ENCODE measurements at places on chromosomes 3 and 15.
A peak's percentile ranks its signal among the peaks of the same experiment; 100 is the strongest.

DNA sequence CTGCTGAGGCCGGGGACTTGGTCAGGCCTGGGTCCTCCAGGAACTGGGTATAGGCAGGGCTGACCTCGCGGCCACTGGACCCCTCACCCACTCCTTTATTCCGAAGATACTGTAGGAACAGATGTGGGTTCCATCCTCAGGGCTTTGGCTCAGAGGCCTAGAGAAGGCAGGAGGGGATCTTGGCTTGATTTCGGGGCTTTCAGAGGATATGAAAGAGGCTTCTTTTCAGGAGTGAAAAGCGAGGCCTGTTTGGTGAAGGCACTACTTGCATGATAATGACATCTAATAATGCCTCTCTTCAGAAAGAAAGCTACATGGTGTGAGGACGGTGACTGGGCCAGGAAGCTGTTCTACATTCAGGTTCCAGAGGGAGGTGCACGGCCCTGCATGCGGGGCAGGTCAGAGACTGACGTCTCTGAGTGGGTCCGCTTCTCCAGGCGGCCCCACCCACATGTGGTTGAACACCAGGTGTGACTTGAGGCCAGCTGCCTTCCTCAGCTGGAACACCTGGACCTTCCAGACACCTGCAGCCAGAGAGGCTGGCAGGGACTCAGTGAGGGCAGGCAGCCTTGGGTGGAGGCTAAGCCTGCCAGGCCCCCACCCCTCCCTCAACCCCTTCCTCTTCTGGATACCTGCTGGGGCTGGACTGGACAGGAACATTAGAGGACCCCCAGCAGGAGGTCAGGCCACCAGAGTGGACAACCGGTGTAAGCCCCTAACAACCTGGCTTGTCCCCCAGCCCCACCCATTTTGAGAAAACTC, 31.1 kb upstream of the HHATL start:
- H3K36me3 ChIP-seq = no peaks in the 10 kb centered on the region
- H3K4me1 ChIP-seq = no peaks in the 10 kb centered on the region
- no peak for DNase-seq
- no peak overlapping the region for H3K27ac ChIP-seq
- H3K27me3 ChIP-seq = no peaks in the 10 kb centered on the region

DNA sequence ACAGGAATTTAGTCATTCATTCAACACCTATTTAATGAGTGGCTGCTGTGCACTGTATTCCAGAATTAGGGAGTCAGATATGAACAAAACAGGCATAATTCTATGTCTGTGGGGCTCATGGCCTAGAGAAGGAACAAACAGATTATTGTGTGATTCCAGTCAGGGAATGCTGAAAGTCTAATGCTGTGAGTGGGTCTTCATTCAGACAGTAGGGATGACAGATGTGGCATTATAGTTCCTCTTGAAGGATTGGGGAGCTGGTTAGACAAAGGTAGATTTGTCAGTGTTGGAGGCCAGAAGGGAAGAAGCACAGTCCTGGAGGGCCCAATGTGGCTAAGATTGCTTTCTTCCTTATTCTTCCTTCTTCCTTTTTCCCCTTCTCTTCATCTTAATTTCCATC, 226.4 kb upstream of the EIF1B start:
- DNase-seq = no peak
- H3K36me3 ChIP-seq = no peaks in the 10 kb centered on the region
- H3K27ac ChIP-seq = no peak overlapping the region
- H3K4me1 ChIP-seq = no peaks in the 10 kb centered on the region
- no peaks in the 10 kb centered on the region for H3K27me3 ChIP-seq

- no peaks in the 10 kb centered on the region for H3K4me1 ChIP-seq
- no peak overlapping the region for H3K4me3 ChIP-seq
- H3K27ac ChIP-seq = no peak overlapping the region
- no peaks in the 10 kb centered on the region for H3K36me3 ChIP-seq
- no peaks in the 10 kb centered on the region for H3K27me3 ChIP-seq
- DNase-seq = no peak
Measured at GRCh38 chr15:71239592-71240364, 124.5 kb downstream of the THSD4 start.

GRCh38 chr3:145536461-145536860, 624.5 kb downstream of the PLOD2 start:
- H3K27me3 ChIP-seq = no peaks in the 10 kb centered on the region
- H3K36me3 ChIP-seq = no peaks in the 10 kb centered on the region
- no peak overlapping the region for H3K4me3 ChIP-seq
- H3K4me1 ChIP-seq = no peaks in the 10 kb centered on the region

DNA sequence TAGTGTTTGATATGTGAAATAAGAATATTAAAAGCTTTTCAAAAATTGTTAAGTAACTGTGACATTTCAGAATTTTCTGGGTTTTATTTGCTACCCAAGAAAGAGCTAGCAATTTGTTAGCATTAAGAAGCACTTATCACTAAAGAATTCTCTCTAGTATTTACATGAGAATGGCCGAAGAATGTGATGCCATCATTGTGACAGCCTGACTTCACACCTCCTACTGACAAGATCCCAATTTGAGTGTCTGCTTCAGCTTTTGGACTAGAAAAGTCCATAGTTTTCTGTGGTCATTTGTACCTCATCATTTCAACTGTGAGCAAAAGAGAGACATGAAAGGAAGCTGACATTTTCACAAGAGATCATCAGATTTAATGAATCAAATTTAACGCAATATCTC, 548.1 kb upstream of the AGTR1 start:
- no peak overlapping the region for H3K27ac ChIP-seq
- no peaks in the 10 kb centered on the region for H3K27me3 ChIP-seq
- no peak overlapping the region for H3K4me3 ChIP-seq
- no peaks in the 10 kb centered on the region for H3K36me3 ChIP-seq
- no peaks in the 10 kb centered on the region for H3K4me1 ChIP-seq

GRCh38 chr3:115418583-115418982, 204.7 kb upstream of the GAP43 start:
- H3K27ac ChIP-seq = no peak overlapping the region
- no peaks in the 10 kb centered on the region for H3K27me3 ChIP-seq
- no peaks in the 10 kb centered on the region for H3K36me3 ChIP-seq
- no peak for DNase-seq
- no peaks in the 10 kb centered on the region for H3K4me1 ChIP-seq
- no peak overlapping the region for H3K4me3 ChIP-seq

DNA sequence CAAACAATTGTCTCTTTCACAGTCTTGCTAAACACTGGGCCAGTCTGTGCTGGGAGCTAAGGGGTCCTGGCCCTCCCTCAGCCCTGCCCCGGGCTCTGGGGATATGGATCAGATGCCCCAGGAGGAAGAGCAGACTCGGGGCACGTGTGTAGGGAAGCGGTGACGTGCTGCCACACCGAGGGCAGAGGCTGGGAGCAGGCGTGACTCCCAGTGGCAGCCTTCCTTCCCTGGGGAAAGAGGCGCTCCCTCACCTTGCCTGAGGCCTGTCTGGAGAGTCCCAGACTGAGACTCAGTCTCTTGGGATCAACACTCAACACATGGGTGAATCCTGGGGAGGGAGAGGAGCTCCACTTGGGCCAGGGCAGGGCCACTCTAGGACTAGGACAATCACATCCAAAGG, 54.1 kb upstream of the GRIP2 start:
- no peak overlapping the region for H3K27ac ChIP-seq
- H3K36me3 ChIP-seq = no peaks in the 10 kb centered on the region
- no peaks in the 10 kb centered on the region for H3K27me3 ChIP-seq
- no peak for DNase-seq
- H3K4me1 ChIP-seq = no peaks in the 10 kb centered on the region

DNA sequence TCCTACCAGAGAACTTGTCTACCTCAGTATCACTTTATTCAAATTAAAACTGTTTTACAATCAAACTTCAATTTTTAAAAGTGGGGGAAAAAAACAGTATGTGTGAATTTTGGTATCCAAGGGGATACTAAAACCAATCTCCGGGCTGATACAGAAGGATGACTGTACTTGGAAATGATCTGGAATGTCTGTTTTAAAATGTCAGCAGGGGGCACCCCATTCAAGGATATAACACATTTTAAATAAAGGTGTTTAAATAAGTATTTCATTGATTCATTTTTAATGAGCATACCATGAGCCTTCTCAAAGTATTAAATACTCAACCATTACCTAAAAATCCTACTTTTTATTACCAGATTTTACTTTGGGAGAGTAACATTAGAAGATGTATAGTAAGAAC, 67.9 kb downstream of the ULK4 start:
- H3K36me3 ChIP-seq = no peaks in the 10 kb centered on the region
- H3K4me3 ChIP-seq = no peak overlapping the region
- H3K4me1 ChIP-seq = no peaks in the 10 kb centered on the region
- peak; percentile 18 for DNase-seq
- H3K27me3 ChIP-seq = no peaks in the 10 kb centered on the region

DNA sequence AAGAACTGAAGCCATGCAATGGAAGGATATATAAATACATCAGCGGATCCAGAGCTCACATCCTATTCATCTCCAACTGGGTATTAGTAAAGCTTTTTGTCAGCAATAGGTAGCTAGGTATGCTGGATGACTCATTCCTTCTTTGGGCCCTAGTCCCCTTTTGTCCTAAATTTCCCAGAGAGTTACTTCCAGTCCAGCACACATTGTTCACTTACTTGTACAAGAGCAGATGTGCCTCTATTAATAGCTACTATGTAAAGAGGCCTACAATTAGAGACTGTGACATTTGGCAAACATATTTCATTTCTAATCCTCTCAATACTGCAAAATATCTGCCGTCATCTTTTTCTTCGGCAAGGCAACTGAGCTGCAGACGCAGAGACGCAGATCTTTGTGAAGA, 1.7 kb upstream of the SLC4A7 start:
- H3K27me3 ChIP-seq = no peaks in the 10 kb centered on the region
- no peak overlapping the region for H3K27ac ChIP-seq
- no peak for DNase-seq

All from CD8-positive, alpha-beta memory T cell (primary cell).